ENCODE measurements at places on chromosomes 2 and 18. TPM values are rescaled to one million over a fixed set of nuclear protein-coding genes. Genes with fewer than 3 reads are reported as not detected.

NEURL3 gene
- 2.5 TPM for total RNA-seq

VAMP8 gene
- total RNA-seq, result 222 TPM

KANSL3 gene
- total RNA-seq, result 36.5 TPM

SCG2 gene
- total RNA-seq, result 4.1 TPM

ASXL3 gene
- 0.59 TPM for total RNA-seq
